Stimulated activated CD4-positive, alpha-beta T cell treated with anti-CD3 and anti-CD28 coated beads, Interleukin-1b, Interleukin-23, amount 100 ng/mL, for 24 hours (primary cell): ENCODE measurements at places on chromosomes 3 and 15.

- no peak for DNase-seq
Observed at GRCh38 chr3:10565814-10566213, 60.4 kb upstream of the ATP2B2 start.

DNA sequence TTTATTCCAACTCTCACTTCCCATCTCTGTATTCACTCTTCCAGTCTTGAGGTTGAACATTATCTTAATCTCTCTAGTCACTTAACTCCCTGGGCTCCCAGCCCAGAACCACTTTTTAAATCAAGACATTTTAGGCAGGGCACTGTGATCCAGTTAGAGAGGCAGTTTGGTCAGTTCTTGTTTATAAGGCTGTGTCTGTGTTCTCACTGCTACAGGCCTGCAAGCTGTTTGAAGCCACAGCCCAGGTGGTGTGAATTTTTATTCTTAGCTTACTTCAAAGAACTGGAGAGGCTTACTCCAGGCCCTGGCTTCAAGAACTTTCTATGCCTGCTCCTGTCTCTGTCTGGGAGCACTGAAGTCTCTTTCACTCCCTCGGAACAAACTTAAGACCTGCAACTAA, 906.1 kb downstream of the CADM2 start:
- DNase-seq: no peak

DNA sequence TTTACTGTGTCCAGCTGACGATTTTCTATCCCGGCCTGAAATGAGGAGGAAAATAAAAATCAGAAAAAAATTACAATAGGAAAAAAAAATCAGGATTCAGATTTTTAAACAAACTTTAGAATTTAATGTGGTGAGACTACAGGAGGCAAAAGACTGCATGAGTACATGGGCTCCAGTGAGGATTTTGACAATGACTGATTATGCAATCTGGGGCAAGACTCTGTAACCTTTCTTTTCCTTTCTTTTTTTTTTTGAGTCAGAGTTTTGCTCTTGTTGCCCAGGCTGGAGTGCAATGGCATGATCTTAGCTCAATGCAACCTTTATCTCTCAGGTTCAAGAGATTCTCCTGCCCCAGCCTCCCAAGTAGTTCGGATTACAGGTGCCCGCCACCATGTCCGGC, 29.9 kb downstream of the SPG11 start:
- DNase-seq: no peak

- DNase-seq: no peak
Observed at GRCh38 chr3:21154911-21155310, 596.1 kb downstream of the ZNF385D start.

DNA sequence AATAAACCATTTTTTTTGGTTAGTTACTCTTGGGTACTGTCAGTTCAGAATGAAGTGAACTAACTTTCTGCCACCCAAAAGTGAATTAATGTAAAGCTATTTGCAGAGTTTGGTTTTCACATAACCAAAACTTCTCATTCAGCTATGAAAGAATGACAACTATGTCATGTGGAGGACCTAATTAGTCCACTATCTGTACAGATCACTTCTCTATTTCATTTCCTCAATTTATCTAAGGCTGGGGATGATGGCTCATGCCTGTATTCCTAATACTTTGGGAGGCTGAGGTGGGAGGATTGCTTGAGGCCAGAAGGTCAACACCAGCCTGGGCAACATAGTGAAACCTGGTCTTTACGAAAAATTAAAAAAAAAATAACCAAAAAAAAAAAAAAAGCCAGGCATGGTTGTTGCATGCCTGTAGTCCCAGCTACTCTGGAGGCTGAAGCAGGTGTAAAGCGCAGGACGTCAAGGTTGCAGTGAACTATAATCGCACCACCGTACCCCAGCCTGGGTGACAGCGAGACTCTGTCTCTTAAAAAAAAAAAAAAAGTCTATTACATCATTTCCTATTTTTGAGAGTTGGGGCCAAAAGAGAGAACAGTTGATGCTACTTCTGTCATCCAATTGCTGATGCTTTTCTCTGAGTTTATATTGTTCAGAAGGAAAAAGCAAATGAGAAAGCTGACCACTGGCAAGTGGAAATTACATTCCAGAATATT, 8.7 kb downstream of the HYPK start:
- no peak for DNase-seq

DNA sequence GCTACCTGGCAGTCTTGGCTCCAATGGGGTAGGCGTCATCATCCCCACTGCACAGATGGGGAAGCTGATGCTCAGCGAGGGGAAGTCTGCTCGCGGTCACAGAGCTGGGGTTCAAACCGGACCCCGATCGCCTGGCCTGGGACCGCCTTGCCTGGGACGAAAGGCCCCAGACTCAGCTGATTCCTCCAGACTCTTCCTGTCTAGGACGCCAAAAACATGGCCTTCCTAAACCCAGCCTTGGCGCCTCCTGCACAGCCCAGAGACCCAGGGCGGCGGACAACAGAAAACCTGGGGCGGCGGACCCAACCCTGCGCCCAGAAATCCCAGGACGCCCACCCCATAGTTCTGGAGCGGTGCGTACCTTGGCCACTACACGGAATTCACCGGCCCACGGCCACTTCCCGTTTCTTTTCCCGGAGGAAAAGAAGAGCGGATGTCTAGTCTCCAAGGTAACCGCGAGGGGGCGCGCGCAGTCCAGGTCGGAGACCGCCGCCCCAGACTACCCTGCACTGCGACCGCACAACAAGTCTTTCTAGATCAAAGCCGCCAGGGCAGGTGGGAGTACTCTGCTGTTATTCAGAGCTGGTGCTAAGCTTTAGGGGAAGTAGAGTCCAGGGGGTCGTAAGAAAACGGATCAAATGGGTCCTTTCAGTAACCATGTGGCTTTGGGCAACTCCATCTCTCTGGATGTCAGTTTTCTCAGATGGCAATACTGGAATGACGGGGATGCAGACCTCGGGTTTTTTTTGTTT, 4.9 kb upstream of the IL17RD start:
- peak; percentile 53 for DNase-seq

GRCh38 chr3:161026612-161027510, 78.3 kb downstream of the B3GALNT1 start:
- DNase-seq: no peak

GRCh38 chr15:31609258-31609681, 282.6 kb downstream of the KLF13 start:
- DNase-seq: no peak

- DNase-seq: no peak
Observed at GRCh38 chr15:44029003-44029402, 166.1 kb downstream of the FRMD5 start.

DNA sequence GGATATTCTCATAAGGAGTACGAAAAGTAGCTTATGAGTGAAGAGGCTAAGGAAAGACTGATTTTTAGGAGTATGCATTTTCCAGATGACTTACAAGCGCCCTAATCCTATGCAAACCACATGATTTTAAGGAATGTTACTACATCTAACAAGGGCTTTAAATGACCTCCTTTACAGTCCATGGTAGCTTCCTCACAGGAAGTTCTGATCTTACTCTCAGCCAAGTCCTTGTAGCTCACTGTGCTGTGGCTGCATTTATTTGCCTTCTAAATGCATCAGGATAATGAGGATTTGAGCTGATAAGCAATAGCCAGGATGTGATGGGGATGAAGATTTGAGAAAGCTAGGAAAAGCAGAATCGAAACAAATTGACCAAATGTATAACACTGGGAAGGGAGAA, 896.0 kb downstream of the MCTP2 start:
- no peak for DNase-seq

DNA sequence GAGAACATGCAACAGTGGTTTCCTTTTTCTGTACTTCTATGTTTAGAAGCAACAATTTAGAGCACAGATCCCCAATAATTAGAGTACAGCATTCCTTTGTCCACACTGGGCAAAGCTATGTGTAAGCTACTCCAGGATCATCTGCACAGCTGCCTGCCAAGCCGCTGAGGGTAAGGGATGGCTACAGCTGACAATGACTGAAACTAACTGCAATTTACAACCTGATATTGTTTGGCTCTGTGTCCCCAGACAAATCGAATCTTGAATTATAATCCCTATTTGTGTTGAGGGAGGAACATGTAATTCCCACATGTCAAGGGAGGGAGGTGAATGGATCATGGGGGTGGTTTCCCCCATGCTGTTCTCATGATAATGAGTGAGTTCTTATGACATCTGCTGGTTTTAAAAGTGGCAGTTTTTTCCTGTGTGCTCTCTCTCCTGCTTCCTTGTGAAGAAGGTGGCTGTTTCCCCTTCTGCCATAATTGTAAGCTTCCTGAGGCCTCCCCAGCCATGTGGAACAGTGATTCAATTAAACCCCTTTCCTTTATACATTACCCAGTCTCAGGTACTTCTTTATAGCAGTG, 54.8 kb upstream of the TNFSF10 start:
- no peak for DNase-seq
